ENCODE measurements at places on chromosomes 16 and 17.

DNA sequence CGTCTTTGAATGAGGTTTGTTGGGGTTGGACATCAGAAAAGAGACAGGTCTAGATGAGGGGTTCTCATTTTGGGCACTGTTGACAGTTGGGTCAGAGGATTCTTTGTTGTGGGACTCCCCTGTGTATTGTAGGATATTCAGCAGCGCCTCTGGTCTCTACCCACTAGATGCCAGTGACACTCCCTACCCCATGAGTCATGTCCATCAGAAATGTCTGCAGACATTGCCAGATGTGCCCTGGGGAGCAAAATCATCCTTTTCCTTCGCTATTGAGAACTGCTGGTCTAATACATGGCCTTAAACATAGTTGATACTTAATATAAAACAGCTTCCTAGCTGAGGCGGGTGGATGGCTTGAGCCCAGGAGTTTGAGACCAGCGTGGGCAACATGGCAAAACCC is 3.1 kb downstream of the ABAT start:
- DNase-seq, result no peak

- DNase-seq, result no peak
Measured at GRCh38 chr16:35431829-35432663, 1972.6 kb downstream of the TP53TG3F start.

DNA sequence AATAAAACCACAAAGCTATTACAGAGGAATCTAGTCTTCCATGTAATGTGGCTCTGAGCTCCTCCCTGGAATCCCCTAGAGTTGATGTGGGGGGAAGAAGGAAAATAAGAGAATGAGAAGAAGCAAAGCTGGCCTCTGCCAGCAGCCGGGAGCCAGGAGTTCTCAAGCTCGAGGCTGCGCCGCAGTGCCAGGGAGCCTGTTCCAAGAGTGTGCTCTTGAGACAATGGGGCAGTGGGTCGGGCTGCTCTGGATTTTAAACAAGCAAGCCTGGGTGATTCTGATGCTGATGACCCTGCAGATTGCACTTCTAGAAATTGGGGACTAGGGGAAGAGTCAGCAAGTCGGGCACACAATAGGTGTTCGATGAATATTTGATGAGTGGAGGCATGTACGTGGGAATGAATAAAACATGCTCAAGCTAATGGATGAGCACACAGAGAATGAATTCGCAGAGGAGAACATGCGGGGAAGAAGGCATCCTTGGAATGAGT is 119.9 kb downstream of the CMIP start:
- no peak for DNase-seq

DNA sequence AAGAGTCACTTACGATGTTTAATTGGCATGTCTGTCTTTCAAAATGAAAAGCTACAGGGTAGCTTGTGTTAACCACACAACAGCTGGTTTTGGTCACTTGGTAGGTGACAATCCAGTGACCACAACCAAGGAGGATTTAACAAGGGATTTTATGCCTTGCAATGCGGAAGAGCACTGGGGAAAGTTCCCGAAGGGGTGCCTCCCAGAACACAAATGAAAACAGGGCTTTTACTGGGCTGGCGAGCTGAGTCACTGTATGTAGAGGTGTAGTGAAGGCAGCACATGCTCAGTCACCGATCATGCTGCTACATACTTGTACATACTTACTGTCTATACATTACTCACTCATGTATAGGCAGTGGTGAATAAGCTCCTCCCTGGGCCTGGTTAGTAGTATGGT is 483.5 kb downstream of the CDH13 start:
- DNase-seq, result no peak

DNA sequence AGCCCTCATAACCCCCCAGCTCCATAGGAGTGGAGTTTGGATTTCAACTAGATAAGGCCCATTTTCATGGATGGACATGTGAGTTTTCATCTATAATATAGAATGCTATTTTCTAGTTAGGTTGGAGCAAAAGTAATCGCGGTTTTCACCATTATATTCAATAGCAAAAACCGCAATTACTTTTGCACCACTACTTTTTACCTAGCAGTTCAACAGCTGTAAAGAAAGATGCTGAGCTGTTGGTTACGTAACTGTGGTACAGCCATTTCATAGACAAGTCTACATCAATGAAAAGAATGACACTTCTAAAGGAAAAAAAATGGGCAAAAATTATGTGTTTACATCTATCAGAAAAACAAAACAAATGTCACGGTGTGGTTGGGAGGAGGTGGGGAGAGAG is 507.7 kb downstream of the MAF start:
- DNase-seq, result no peak

- no peak for DNase-seq
Measured at GRCh38 chr16:48580925-48581500, 29.0 kb downstream of the N4BP1 start.
